ENCODE measurements at places on chromosomes 7 and 10.

DNA sequence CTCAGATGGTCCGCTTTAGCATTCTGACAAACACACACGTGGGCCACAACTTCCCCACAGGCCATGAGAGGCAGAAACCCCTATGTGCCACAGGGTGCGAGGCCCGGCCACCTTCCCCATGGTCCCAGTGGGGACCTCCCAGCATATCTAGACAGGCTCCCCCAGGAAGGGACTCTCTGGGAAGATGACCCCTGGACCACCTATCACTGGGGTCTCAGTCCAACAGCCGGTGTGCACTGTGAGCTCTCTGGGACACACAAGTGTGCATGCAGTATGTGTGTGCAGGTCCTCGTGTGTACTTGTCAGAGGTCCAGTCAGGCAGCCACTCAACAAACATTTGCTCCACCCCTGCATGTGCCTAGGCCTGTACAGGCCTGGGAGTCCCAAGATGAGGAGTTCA, 18.7 kb downstream of the GRID1 start:
- no peak overlapping the region for H3K4me3 ChIP-seq
- H3K27me3 ChIP-seq = no peaks in the 10 kb centered on the region
- no peak overlapping the region for H3K27ac ChIP-seq
- H3K36me3 ChIP-seq = no peaks in the 10 kb centered on the region

DNA sequence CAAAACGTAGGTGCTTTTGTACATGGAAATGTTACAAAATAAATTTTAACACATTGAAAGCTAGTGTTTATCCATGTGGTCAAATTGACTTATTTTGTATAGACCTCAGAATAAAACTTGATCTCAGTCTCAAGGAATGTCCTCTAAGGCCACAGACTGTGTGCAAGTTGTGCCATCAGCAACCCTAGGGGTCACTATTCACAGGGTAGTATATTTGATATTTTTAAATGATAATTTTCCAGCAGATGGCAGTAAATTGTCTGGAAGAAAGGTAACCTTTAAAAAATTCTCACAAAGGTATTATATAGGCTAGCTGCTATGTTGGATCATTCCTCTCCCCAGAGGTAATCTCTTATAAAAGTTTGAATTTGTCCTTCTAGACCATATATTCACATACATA, 12.9 kb upstream of the SNX10 start:
- H3K4me1 ChIP-seq = no peaks in the 10 kb centered on the region
- H3K36me3 ChIP-seq = no peaks in the 10 kb centered on the region

DNA sequence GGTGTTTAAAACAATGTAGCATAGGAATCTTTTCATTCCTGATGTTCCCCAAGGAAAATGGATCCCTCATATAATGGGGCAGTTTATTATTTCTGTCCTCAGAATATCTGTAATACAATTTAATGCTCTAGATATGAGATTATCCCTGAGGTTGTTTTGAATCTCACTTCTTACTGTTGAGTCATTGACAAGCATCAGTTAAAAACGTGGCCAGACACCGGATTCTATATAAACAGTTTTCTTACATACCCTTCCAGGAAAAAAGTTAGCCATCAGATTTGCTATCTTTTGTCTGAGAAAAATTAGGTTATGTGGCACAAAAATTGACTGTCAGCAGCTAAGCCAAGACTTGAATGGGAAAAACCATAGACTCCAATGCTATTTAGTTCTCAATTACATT, 539.8 kb upstream of the CELF2 start:
- H3K36me3 ChIP-seq = no peaks in the 10 kb centered on the region
- H3K4me3 ChIP-seq = no peak overlapping the region
- no peak overlapping the region for H3K27ac ChIP-seq
- no peaks in the 10 kb centered on the region for H3K27me3 ChIP-seq

GRCh38 chr7:24720283-24720682, 37.0 kb downstream of the GSDME start:
- H3K4me1 ChIP-seq = no peaks in the 10 kb centered on the region
- no peaks in the 10 kb centered on the region for H3K27me3 ChIP-seq
- no peak overlapping the region for H3K4me3 ChIP-seq
- no peak for DNase-seq
- H3K36me3 ChIP-seq = peaks cover 24% of the 10 kb centered on the region

GRCh38 chr7:25804154-25804553, 347.8 kb upstream of the NFE2L3 start:
- no peaks in the 10 kb centered on the region for H3K36me3 ChIP-seq
- H3K4me3 ChIP-seq = no peak overlapping the region
- peak overlapping the region; percentile 63 for H3K27ac ChIP-seq
- DNase-seq = no peak
- peaks cover 87% of the 10 kb centered on the region for H3K4me1 ChIP-seq
- no peaks in the 10 kb centered on the region for H3K27me3 ChIP-seq

- no peak for DNase-seq
- no peaks in the 10 kb centered on the region for H3K4me1 ChIP-seq
- no peak within 1 kb of the TSS for H3K27ac ChIP-seq
- no peaks in the 10 kb centered on the region for H3K27me3 ChIP-seq
- no peaks in the 10 kb centered on the region for H3K36me3 ChIP-seq
Measured at GRCh38 chr7:143408686-143409561, at the start of gene EPHA1. EPHA1 (minus strand) TSS chr7:143408856; CDS start chr7:143408805, 51 bp downstream.

DNA sequence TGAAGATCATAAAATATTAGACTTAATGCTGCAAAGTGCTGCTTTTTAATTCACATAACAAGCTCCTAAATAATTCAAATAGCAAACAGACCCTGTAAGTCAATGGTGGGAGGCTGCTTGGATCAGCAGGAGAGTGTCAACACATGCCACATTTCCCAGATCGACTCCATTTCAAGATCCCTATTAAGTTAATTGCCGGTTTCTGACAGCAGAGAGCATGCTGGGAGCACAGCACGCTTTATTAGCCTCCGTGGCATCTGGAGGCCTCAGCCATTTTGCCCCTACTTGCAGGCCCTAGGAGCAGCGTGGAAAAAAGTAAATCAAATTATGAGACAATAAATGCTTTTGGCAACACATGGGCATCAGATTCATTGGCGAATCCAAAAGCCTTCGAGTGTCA, 201.0 kb downstream of the EMX2 start:
- no peaks in the 10 kb centered on the region for H3K27me3 ChIP-seq
- no peak for DNase-seq
- no peak overlapping the region for H3K4me3 ChIP-seq

- H3K36me3 ChIP-seq = no peaks in the 10 kb centered on the region
- no peak overlapping the region for H3K4me3 ChIP-seq
- H3K4me1 ChIP-seq = no peaks in the 10 kb centered on the region
- DNase-seq = no peak
- no peak overlapping the region for H3K27ac ChIP-seq
Measured at GRCh38 chr7:149790146-149790548, 16.8 kb upstream of the ZNF467 start.

DNA sequence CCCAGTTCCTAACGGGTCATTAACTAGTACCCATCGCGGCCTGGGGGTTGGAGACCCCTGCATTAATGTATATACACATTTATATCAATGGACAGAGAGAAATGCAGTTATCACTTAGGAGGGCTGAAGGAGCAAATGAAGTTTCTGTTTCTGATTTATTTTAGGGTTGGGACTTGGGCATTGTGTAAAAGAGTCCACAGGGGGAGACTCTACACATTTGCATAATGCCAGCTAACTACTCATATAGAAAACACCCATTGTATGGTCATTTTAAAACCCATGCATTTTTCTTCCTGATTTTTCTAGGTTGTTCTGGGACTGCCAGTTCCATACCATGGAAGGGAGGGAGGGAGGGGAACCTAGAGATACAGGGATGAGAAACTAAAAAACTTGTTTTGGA, 23.5 kb downstream of the BCCIP start:
- H3K27me3 ChIP-seq = no peaks in the 10 kb centered on the region
- H3K27ac ChIP-seq = no peak overlapping the region
- H3K36me3 ChIP-seq = peaks cover 65% of the 10 kb centered on the region
- no peak overlapping the region for H3K4me3 ChIP-seq
- no peak for DNase-seq

DNA sequence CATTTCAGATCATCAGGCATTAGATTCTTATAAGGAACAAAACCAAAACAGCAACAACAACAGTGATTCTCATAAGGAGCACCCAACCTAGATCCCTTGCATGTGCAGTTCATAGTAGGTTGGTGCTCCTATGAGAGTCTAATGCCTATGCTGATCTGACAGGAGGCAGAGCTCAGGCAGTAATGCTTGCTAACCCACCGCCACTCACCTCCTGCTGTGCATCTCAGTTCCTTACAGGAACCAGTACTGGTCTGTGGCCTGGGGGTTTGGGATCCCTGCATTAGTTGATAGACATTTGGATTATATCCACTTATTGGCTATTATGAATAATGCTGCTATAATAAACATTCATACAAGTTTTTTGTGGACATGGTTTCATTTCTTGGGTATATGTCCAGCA, 14.0 kb downstream of the MKLN1 start:
- no peak overlapping the region for H3K27ac ChIP-seq
- DNase-seq = no peak
- no peaks in the 10 kb centered on the region for H3K4me1 ChIP-seq
- no peaks in the 10 kb centered on the region for H3K27me3 ChIP-seq

- no peak overlapping the region for H3K27ac ChIP-seq
- H3K4me1 ChIP-seq = no peaks in the 10 kb centered on the region
- no peak overlapping the region for H3K4me3 ChIP-seq
- no peaks in the 10 kb centered on the region for H3K36me3 ChIP-seq
Measured at GRCh38 chr10:108872854-108873253, 1050.5 kb downstream of the XPNPEP1 start.

- no peaks in the 10 kb centered on the region for H3K27me3 ChIP-seq
- no peak overlapping the region for H3K27ac ChIP-seq
- H3K4me1 ChIP-seq = no peaks in the 10 kb centered on the region
- H3K36me3 ChIP-seq = no peaks in the 10 kb centered on the region
Measured at GRCh38 chr7:154841731-154842331, 161.1 kb downstream of the PAXIP1 start.

DNA sequence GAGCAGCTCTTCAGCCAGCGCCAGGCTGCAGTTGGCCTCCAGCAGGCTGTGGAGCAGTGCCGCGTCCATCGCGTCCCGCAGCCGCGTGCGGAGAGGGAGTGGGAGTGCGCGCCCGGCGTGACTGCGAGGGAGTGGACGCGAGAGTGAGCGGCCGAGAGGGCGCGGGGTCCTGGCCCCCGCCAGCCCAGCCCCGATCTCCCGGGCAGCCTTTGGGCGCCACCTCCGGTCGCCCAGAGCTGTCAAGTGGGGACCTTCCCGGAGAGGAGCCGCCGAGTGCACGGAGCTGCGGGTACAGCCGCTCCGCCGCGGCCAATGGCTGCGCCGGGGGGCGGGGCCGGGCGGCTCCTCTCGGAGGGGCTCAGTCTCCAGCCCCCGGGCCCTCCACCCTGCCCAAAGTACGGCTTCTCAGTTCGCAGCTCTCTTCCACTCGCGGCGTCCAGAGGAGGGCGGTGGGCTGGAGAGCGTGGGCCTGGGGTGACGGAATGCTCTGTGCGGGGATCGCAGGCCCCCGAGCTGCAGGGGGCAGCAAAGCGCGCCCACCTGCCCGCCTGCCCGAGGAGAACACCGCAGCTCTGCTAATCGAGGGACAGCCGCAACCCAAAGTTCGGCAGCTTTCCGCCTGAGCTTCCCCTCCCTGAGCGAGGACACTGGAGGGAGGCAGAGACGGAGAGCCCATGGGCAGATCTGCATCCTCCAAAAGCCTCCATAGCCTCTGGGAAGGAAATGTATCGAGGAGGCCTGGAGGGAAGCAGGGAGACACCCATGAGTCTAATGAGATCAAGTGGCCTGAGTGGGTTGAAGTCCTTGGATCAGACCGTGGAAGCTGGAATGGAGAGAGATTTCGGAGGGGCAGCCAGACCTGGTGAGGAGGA, at the start of gene CRHR2:
TSS of gene CRHR2 (minus strand) at position 245 of the 872 bp plus-strand sequence. CDS start at position 69, 176 bp downstream.
- H3K4me3 ChIP-seq = peak within 1 kb of the TSS; percentile 39
- no peaks in the 10 kb centered on the region for H3K27me3 ChIP-seq
- H3K36me3 ChIP-seq = no peaks in the 10 kb centered on the region
- no peak within 1 kb of the TSS for H3K27ac ChIP-seq

DNA sequence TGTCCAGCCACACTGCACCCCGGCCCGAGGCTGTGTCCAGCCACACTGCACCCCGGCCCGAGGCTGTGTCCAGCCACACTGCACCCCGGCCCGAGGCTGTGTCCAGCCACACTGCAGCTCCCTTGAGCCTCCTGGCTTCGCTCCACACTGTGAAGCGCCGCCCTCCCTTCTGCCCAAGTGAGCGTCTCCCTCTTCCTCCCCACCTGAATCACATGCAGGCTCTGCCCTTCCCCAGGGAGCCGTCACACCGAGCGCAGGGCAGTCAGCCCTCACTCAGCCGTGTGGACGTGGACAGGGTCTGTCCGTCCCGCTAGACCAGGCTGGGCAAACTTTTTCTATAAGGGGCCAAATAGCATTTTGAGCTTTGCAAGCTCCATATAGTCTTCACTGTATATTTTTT, 27.6 kb downstream of the CFAP46 start:
- no peak for DNase-seq
- no peak overlapping the region for H3K4me3 ChIP-seq
